ENCODE measurements at places on chromosomes 16 and 17. TPM values are rescaled to one million over a fixed set of nuclear protein-coding genes. Genes with fewer than 3 reads are reported as not detected.

Gene FOXN1
- not detected for total RNA-seq

- H3K4me1 ChIP-seq, result no peaks in the 10 kb centered on the region
- no peak overlapping the region for H3K27ac ChIP-seq
- no peaks in the 10 kb centered on the region for H3K27me3 ChIP-seq
- H3K36me3 ChIP-seq, result no peaks in the 10 kb centered on the region
- no peak overlapping the region for H3K4me3 ChIP-seq
Observed at GRCh38 chr17:32807577-32807976, 69.3 kb downstream of the MYO1D start.

Gene E2F4
- total RNA-seq, result 85.9 TPM

DNA sequence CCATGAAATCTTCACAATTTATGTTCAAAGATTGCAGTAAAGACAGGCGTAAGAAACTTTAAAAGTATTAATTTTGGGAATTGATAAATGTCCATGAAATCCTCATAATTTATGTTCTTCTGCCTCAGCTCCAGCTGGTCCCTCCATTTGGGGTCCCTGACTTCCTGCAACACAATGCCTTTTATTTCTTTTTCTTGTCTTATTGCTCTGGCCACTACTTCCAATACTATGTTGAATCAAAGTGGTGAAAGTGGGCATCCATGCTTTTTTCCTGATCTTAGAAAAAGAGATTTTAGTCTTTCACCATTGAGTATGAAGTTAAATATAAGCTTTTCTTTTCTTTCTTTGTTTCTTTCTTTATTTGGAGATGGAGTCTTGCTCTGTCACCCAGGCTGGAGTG is 14.3 kb downstream of the TAT start:
- H3K36me3 ChIP-seq, result no peaks in the 10 kb centered on the region
- H3K4me1 ChIP-seq, result peaks cover 9% of the 10 kb centered on the region
- H3K4me3 ChIP-seq, result no peak overlapping the region
- no peak overlapping the region for H3K27ac ChIP-seq
- H3K27me3 ChIP-seq, result no peaks in the 10 kb centered on the region

Gene TOX3
- total RNA-seq, result 2.0 TPM

Gene TMEM220
- 9.1 TPM for total RNA-seq

Gene CACNG1
- total RNA-seq, result not detected

DNA sequence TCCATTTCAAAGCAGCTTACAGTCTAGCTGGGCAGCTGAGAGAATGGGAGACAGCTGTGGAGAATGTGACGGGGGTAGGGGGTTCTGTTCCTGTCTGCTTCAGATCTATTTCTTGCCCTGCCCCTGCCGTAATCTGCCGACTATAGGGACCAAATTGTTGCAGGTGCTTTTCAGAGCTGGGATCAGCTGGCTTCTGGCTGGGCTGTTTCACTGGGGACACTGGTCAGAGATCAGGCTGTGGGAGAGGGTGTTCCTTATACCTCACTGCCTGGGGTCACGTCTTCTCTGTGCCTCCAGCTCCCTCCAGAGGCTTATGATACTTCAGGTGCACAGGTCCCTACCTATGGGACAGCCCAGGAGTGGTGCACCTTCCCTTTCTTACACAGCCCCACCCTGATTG is 514.9 kb upstream of the GOT2 start:
- no peak overlapping the region for H3K4me3 ChIP-seq
- no peak for DNase-seq

- H3K27ac ChIP-seq, result no peak overlapping the region
- no peaks in the 10 kb centered on the region for H3K36me3 ChIP-seq
- H3K27me3 ChIP-seq, result no peaks in the 10 kb centered on the region
- no peak overlapping the region for H3K4me3 ChIP-seq
Observed at GRCh38 chr16:72609066-72609465, 437.1 kb upstream of the PMFBP1 start.

DNA sequence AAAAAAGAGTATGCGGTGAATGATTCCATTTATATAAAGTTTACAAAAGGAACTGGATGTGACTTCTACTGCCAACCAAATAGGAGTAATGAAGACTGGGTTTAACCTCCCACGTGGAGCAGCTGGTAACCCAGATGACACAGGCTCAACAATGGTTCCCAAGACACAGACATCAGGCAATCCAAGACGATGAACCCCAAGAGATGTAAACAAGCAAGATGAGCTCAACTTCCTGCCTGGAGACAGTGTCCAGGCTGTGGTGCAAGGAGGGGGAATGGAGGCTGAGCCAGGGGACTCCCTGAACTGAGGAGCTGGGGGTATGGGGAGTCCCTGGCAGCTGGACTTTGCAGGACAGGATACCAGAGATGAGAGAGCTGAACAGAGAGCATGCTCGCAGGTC is 104.7 kb downstream of the LITAF start:
- H3K36me3 ChIP-seq, result no peaks in the 10 kb centered on the region
- H3K4me3 ChIP-seq, result no peak overlapping the region
- H3K4me1 ChIP-seq, result no peaks in the 10 kb centered on the region
- no peak for DNase-seq
- no peaks in the 10 kb centered on the region for H3K27me3 ChIP-seq

- H3K27me3 ChIP-seq, result no peaks in the 10 kb centered on the region
- DNase-seq, result peak; percentile 74
- H3K4me3 ChIP-seq, result no peak overlapping the region
Observed at GRCh38 chr17:17079761-17080160, 37.5 kb downstream of the MPRIP start.

Gene KRTAP16-1
- not detected for total RNA-seq

Gene LRRC37A
- 1.5 TPM for total RNA-seq

Gene FAM171A2
- 1.4 TPM for total RNA-seq

GRCh38 chr17:18990331-18990730 is 14.2 kb downstream of the FAM83G start:
- H3K4me3 ChIP-seq, result no peak overlapping the region
- H3K27me3 ChIP-seq, result no peaks in the 10 kb centered on the region
- H3K4me1 ChIP-seq, result no peaks in the 10 kb centered on the region
- DNase-seq, result no peak
- H3K27ac ChIP-seq, result no peak overlapping the region

DNA sequence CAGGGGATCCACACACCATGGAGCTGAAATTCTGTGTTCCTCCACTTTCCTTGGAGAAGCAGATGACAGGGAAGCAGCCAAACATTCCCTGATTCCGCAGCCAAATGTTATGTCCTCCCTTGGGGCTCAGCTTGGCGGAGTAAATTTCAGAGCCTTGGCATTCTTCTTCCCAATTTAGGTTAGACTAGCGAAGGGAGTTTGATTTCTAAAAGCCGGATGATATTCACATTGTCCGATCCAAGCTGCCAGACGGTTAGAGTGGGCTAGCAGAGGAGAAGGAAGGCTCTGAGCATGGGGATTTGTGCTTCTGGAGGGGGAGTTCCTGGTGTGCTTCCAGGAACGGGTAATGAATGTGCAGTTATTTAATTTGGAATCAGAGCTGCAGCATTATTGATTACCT is 380.4 kb upstream of the EEF2KMT start:
- DNase-seq, result no peak
- no peaks in the 10 kb centered on the region for H3K27me3 ChIP-seq
- no peaks in the 10 kb centered on the region for H3K4me1 ChIP-seq
- no peak overlapping the region for H3K27ac ChIP-seq

DNA sequence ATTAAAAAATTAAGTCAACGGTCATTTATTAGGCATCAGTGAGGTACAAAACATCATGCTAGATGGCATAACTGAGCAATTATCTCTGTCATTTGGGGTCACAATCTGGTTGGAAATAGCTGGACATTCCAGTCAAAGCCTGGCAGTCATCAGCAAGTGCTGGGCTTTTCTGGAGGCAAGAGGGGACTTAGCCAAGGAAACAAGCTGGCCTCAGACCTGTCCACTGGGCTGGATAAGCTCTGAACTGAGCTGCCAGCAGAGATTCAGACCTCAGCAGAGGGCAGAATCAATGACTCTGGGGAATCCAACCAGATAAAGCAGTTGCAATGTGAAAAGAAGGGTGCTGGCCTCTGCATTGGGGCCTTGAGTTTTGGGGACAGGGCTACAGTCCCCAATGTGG is 161.9 kb upstream of the NOL11 start:
- DNase-seq, result peak; percentile 28
- no peaks in the 10 kb centered on the region for H3K4me1 ChIP-seq
- no peaks in the 10 kb centered on the region for H3K27me3 ChIP-seq
- H3K27ac ChIP-seq, result no peak overlapping the region
- no peaks in the 10 kb centered on the region for H3K36me3 ChIP-seq
- H3K4me3 ChIP-seq, result no peak overlapping the region

DNA sequence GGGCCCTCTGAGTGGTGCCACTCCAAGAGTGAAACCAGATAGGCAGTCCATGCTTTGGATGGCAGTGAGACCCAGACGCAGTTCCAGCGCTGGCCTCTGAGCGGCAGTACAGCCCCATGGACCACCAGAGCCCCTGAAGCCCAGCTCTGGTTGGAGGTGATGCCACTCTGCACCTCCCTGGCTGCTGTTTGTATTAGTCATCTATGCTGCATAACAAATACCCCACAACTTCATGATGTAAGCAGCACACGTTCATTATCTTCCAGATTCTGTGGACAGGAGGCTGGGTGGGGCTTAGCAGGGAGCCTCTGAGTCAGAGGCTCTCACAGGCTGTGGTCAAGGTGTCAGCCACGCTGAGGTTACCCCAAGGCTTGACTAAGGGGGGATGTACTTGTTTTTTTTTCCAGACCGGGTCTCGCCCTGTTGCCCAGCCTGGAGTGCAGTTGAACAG is 5.1 kb upstream of the NME4 start:
- no peak overlapping the region for H3K27ac ChIP-seq
- H3K27me3 ChIP-seq, result no peaks in the 10 kb centered on the region
- no peak for DNase-seq
- H3K4me3 ChIP-seq, result no peak overlapping the region
- no peaks in the 10 kb centered on the region for H3K36me3 ChIP-seq
- peaks cover 15% of the 10 kb centered on the region for H3K4me1 ChIP-seq

GRCh38 chr17:16037636-16038035 is 38.0 kb downstream of the TTC19 start:
- H3K4me3 ChIP-seq, result no peak overlapping the region
- no peaks in the 10 kb centered on the region for H3K27me3 ChIP-seq
- H3K27ac ChIP-seq, result no peak overlapping the region
- DNase-seq, result no peak
- H3K36me3 ChIP-seq, result peaks cover 52% of the 10 kb centered on the region

GRCh38 chr16:3965781-3966582 is 85.5 kb upstream of the CREBBP start:
- no peaks in the 10 kb centered on the region for H3K36me3 ChIP-seq
- no peak for DNase-seq

DNA sequence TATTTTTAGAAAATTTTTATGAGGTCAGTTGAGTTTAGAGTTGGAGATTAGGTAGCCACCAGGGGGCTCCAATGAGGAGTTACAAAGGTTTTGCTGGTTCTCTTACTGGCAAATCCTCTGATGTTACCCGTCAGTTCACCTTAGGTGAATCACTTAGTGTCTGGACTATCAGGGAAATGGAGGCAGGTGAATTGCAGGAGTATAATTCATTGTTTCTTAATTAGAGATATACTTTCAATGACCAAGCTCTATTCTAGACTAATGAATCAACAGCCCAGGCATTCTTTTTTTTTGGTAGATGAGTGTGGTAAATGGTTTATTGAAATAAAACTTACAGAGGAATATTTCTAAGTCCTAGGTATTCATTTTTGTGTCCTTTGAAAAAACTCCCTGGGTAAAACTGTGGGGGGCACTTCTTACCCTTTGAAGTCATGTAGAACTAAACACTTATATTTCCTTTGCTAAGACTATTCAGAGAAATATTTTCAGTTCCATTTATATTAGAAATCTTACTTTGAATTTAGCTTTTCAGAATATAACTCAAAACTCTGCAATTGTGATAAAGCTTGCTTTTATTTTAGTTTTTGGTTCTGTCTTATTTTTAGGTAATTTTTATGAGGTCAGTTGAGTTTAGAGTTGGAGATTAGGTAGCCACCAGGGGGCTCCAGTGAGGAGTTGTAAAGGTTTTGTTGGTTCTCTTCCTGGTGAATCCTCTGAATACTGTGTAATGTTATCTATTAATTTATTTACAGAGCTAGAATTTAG is 17.7 kb downstream of the PSMD11 start:
- no peak for DNase-seq
- H3K36me3 ChIP-seq, result peaks cover 16% of the 10 kb centered on the region
- no peak overlapping the region for H3K27ac ChIP-seq
- H3K4me1 ChIP-seq, result peaks cover 5% of the 10 kb centered on the region
- H3K27me3 ChIP-seq, result no peaks in the 10 kb centered on the region
- no peak overlapping the region for H3K4me3 ChIP-seq

- DNase-seq, result no peak
- no peak overlapping the region for H3K27ac ChIP-seq
- H3K4me3 ChIP-seq, result no peak overlapping the region
- peaks cover 44% of the 10 kb centered on the region for H3K27me3 ChIP-seq
- no peaks in the 10 kb centered on the region for H3K36me3 ChIP-seq
Observed at GRCh38 chr16:88956546-88957432, 20.2 kb downstream of the CBFA2T3 start.

Gene LLGL2
- 2.1 TPM for total RNA-seq

DNA sequence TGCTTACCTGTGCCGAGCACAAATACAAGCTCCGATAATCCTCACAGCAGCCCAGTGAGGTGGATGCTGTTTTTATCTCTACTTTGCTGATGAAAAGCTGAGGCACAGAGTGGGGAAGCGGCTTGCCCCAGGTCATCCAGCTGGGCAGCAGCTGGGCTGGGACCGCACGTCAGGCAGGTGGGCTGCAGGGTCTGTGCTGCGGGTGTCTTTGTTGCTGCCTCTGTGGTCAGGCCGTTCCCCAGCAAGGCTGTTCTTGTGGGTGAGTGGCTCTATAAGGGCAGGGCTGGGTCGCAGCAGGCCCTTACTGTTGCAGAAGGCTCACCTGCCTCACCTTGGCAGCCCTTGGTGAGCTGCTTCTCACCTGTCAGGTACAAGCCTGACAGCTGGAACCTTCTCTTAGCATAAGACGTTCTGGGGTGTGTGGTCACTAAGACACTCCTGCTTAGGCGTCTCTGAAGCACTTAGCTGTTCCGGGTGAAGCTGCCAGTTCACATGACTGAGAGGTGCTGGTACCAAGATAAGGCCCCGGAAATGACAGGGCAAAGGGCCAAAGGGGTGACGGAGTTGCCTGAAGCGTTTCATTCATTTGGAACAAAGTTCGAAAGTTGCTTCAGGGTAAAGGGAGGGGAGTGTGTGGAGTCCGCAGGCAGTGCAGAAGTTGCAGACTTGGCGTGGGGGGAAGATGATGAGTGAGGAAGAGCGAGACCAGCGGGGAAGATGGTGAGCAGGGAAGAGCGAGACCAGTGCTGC is 17.4 kb downstream of the IRF8 start:
- no peak for DNase-seq
- peaks cover 16% of the 10 kb centered on the region for H3K4me1 ChIP-seq
- H3K27ac ChIP-seq, result no peak overlapping the region
- H3K27me3 ChIP-seq, result no peaks in the 10 kb centered on the region
- no peak overlapping the region for H3K4me3 ChIP-seq
- H3K36me3 ChIP-seq, result no peaks in the 10 kb centered on the region

GRCh38 chr17:58040386-58040785 is 33.3 kb upstream of the SRSF1 start:
- H3K27ac ChIP-seq, result no peak overlapping the region
- H3K4me1 ChIP-seq, result no peaks in the 10 kb centered on the region
- DNase-seq, result no peak
- no peaks in the 10 kb centered on the region for H3K27me3 ChIP-seq
- no peaks in the 10 kb centered on the region for H3K36me3 ChIP-seq

- DNase-seq, result no peak
- H3K36me3 ChIP-seq, result peaks cover 36% of the 10 kb centered on the region
Observed at GRCh38 chr17:81920612-81921536, 2.9 kb upstream of the SIRT7 start.

All from sigmoid colon (tissue), 7 donors.